D721Med (cell line): ENCODE measurements at places on chromosomes 2 and 18.

DNA sequence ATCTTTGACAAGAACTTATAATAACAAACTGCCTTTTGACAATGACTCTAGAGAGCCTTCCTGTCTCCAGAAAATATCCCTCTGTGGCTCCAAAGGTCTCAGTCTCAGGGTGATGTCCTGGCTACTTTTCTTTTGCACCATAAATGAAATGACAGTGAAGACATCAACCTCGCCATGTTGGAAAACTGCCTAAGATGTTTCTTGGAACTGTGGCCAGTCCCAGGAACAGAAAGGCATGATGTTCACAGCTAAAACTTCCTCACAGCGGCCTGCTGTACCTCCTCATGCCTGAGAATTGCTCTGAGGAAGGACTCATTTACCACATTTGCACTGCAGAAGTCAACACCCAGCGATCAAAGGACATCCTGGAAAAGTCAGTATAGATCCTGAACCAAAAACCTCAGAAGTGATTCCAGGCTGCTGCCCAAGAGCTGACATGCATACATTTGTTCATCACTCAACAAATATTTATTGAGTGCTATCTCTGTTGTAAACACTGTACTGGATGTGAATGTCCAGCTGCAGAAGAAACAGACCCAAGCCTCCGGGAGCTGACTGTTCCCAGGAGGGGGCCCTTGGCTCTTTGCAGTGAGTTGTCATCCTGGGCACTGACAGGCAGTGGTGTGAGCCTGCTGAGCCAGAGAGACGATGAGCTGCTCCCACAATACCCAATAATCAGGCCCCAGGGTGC lies 64.3 kb upstream of the ACSL3 start:
- DNase-seq: no peak

- no peak for DNase-seq
These were observed 410.4 kb downstream of the DSC3 start for GRCh38 chr18:30632071-30632698.

DNA sequence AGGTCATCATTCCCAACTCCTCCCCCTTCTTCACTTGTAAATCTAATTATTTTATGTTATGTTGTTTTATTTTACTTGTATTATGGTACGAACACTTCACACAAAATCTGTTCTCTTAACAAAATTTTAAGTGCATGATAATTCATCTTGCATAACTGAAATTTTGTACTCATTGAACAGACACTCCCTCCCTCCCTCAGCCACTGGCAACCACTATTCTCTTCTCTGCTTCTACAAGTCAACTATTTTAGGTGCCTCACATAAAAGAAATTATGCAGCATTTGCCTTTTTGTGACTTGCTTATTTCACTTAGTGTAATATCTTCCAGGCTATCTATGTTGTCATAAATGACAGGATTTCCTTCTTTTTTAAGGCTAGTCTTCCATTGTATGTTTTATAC lies 30.4 kb upstream of the OSBPL6 start:
- no peak for DNase-seq

GRCh38 chr2:107986278-107987217 lies at the start of gene SLC5A7:
Gene SLC5A7 (plus strand): TSS chr2:107986524. CDS start chr2:107988156, 1,632 bp downstream.
- DNase-seq: no peak

DNA sequence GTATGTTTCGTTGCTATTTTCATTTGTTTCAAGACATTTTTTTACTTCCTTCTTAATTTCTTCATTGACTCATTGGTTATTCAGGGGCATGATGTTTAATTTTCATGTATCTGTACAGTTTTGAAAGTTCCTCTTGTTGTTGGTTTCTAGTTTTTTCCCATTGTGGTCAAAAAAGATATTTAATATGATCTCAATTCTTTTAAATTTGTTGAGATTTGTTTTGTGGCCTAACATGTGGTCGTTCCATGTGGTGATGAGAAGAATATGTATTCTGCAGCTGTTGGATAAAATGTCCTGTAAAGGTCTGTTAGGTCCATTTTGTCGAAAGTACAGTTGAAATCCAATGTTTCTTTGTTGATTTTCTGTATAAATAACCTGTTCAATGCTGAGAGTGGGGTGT lies 110.3 kb upstream of the MAP4K4 start:
- no peak for DNase-seq

- no peak for DNase-seq
These were observed 680.1 kb upstream of the ZEB2 start for GRCh38 chr2:145199827-145200706.

GRCh38 chr2:118380915-118381653 lies 292.8 kb downstream of the INSIG2 start:
- no peak for DNase-seq

- DNase-seq: no peak
These were observed 11.2 kb downstream of the ATP8B1 start for GRCh38 chr18:57791911-57792310.

DNA sequence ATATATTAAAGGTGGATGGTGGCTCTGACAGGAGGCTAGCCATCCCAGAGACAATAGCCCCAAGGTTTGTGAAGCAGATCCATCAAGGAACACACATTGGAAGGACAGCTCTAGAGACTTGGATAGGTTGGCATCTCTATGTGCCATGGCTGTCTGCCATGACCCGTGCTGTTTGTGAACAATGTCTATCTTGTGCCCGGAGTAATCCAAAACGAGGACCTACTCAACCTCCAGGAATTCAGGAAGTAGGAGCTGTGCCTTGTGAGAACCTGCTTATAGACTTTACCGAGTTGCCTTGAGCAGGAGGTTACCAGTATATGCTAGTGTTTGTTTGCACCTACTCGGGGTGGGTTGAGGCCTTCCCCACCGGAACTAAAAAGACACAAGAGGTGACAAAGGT lies 43.1 kb upstream of the SELENOI start:
- no peak for DNase-seq

- DNase-seq: no peak
These were observed 1.3 kb upstream of the GPC1 start for GRCh38 chr2:240433973-240434727.

DNA sequence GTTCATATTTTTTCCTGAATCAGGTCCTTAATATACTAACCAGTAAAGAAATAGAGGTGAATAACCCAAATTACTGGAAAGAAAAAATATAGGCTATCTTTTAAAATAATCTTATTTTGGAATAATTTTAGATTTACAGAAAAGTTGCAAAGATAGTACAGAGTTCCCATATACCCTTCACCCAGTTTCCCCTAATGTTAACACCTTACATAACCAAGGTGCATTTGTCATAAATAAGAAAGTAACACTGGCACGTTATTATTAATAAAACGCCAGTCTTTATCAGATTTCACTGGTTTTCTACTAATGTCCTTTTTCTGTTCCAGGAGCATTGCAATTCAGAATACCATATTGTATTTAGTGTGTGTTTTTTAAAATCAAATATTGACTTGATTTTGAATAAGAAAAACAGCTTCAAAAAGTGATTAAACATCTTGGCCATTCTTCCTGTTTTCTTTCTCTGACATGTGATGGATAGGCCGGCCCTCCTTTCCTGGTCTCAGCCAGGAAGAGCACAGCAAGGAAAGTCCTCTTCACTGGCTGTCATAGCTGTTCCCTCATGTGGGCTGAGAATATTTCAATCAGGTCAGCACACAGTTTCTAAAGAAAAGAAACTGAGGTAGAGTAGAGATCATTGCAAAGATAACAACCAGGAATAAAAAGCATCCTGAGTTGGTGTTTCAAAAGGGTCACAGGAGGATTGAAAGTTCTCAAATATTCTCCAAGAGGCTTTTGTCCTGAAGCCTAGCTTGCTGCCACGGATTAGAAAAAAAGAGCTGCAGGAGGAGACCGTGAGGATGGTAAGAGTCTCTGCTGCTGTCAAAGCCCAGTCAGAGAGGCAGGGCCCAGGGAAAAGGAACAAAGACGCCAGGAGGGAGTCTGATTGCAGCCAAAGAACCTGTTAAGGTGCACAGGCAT lies 79.3 kb upstream of the ARL5A start:
- no peak for DNase-seq

GRCh38 chr2:142629193-142629592 lies 248.3 kb upstream of the KYNU start:
- DNase-seq: no peak

- no peak for DNase-seq
These were observed 424.0 kb downstream of the DSC3 start for GRCh38 chr18:30618567-30618966.

GRCh38 chr18:14085770-14086457 lies 46.3 kb downstream of the ZNF519 start:
- no peak for DNase-seq

GRCh38 chr2:100267751-100268150 lies 54.5 kb downstream of the LONRF2 start:
- no peak for DNase-seq

DNA sequence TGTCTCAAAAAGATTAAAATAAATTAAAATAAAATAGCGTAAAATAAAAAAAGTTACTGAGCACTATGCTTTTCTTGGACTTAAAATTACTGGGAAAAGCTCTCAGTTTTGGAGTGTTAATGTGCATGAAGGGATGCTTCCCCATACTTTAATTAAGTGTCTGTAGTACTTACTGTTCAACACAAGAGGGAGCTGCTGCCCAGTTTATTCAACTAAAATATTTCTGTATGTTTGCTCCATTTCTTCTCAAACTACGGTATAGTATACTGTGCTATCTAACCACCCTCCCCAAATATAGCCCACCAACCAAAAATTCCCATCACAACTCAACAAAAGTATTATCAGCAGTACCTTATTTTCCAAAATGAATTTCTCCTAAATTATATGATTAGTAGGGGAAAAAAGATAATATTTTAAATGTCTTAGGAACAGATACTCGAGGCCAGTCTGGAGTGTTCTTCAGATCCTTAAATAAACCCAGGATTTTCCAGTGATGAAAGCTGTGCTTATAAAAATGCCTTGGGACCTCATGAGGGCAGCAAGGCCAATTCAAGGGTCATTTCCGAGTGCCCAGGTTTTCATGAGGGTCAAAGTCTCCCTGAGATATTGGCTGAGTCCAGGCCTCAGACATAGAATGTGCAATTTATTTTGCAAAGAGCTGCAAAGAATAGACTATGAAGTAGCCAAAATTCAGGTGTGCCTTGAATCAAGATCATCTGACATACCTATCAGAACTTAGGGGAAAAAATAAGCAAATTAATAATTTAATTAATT lies 64.1 kb downstream of the CHRNA1 start:
- DNase-seq: peak; percentile 34

GRCh38 chr18:77522051-77522675 lies 272.5 kb downstream of the GALR1 start:
- no peak for DNase-seq

DNA sequence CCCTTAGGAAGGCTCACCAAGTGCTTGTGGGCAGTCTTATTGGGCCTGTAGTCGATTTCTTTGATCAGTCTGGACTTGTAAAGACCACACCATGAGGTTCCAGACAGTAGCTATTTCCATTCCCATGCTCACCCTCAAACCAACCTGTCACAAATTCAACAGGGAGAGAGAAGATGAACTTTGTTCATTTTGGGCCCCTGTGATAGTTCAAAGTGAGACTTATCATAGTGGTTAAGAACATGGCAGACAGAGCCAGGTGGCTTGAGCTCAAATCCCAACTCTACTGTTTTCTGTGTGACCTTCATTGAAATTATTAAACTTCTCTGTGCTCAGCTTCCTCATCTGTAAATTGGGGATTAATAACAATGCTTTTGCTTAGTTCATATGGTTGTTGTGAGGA lies 53.9 kb upstream of the CTLA4 start:
- DNase-seq: no peak

GRCh38 chr2:163878718-163879117 lies 142.9 kb upstream of the FIGN start:
- no peak for DNase-seq

DNA sequence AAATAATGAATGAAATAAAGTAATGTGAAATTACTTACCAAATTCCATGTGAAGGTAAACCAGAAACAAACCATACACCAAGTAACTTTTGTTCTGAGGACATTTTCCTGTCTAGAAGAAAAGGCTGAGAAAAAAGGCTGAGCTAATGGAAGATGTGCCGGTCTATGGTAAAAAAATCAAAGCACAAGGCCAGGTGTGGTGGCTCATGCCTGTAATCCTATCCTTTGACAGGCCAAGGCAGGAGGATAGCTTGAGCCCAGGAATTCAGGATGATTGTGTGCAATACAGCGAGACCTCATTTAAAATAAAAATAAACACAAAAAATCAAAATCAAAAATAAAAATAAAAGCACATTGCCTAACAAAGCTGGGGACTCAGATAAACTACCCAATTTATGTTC lies 6.7 kb downstream of the ORC4 start:
- DNase-seq: no peak
